Stimulated activated CD4-positive, alpha-beta T cell treated with anti-CD3 and anti-CD28 coated beads, TNF-alpha, amount 100 ng/mL, for 48 hours (primary cell): ENCODE measurements at places on chromosomes 5 and 9.

- no peak for DNase-seq
These were observed 128.2 kb downstream of the TMEM161B start for GRCh38 chr5:88140396-88140855.

- DNase-seq, result no peak
These were observed 526.3 kb downstream of the GABRG2 start for GRCh38 chr5:162593881-162594280.

DNA sequence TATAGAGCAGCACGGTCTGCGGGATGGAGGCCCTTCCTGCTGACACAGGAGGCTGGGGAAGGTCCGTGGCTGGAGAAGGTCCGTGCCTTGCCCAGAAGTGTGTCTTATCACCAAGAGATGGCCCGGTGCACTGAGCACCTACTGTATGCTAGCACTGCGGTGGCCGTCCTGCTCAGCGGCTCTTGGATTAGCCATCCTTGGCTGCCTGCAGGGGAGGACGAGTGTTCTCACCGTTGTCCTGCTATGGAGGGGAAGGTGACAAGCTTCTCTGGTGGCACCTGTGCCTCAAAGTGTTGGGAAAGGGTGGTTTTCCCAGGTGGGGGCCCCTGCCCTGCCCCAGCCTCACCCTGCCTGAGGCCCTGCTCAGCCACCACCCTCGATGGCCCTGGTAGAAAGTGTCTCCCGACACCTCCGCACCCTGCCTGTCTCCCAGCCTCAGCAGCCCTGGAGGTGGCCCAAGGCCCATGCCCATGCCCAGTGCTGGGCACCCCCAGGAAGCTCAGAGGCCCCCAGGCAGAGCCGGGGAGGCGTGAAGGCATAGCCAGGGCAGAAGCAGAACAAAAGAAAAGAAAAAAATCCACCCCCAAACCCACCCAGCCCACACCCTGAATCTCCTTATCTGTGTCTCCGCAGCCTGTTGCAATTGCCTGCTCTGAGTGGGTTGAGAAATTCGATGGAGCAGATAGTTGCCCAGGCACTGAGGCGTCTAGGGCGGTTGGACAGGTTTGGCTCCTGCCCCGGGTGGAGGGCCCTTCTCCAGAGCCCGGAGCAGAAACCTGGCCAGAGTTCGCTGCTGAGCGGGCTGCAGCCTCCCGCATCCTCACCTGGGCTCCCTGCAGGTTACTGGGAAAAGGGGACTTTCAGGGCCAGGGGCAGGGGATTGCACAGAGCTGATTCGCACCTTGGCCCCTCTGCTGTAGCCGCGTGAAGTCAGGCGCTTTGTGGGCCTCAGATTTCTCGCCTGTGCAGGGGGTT lies 30.5 kb downstream of the RXRA start:
- no peak for DNase-seq

GRCh38 chr5:180041301-180042274 lies 30.0 kb downstream of the RNF130 start:
- DNase-seq, result no peak

GRCh38 chr9:5839572-5839902 lies 6.6 kb upstream of the ERMP1 start:
- no peak for DNase-seq

DNA sequence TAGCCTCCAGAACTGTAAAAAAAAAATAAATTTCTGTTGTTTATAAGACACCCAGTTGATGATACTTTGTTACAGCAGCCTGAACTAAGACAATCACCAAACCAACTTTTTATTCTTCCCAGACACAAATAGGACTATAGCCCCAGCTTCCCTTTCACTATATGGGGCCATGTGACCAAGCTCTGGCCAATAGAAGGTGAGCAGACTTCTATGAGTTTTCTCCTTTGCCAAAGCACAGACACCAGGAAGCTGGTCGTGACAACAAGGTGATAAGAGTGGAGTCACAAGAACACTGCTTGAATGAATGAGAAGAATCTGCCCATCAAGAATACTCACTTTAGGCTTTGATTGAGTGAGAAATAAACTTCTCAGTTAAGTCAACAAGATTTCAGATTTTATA lies 217.7 kb downstream of the DEPDC1B start:
- DNase-seq, result no peak

DNA sequence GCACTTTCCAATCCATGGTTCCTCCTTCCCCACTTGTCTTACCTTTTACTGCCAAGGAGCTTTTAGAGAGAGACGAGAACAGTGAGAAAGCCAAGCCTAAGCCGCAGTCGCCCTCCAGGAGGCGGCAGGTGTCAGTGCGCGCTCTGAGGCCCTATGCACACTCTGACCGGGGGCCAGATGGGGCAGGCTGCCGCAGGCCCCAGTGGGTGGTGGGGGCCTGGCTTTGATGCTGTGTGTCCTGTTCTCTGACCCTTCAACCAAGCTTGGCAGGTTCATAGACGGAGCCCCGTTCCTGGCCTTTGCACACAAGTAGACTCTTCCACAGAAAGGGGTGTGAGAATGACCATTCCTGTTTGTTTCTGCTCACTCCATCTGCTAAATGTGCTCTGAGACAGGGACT lies 77.3 kb downstream of the WNK2 start:
- no peak for DNase-seq

- DNase-seq, result no peak
These were observed 210.2 kb downstream of the MEF2C start for GRCh38 chr5:88672644-88673252.

- DNase-seq, result no peak
These were observed 296.3 kb upstream of the NMUR2 start for GRCh38 chr5:152701305-152701949.

- no peak for DNase-seq
These were observed 4.1 kb downstream of the HACD4 start for GRCh38 chr9:21027295-21027694.

GRCh38 chr9:134204991-134205578 lies 40.7 kb upstream of the RNU6ATAC start:
- DNase-seq, result no peak

DNA sequence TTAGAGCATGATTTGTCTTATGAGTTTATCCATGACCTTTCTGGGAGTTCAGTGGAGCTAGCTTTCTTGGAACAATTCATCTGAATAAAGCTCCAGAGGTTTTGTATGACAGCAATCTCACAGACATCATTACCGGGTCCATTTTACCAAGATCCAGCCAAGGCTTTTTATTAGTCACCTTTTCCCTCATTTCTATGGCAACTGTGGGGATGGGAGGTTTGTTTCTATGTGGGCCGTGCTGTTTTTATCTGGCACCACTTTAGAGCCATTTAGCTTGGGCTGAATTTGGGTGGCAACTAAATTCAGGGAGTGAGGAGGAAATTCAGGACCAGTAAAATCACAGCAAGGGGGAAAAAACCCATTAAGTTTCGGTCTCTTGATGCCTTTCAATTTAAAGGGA lies 245.7 kb downstream of the NSG2 start:
- no peak for DNase-seq

DNA sequence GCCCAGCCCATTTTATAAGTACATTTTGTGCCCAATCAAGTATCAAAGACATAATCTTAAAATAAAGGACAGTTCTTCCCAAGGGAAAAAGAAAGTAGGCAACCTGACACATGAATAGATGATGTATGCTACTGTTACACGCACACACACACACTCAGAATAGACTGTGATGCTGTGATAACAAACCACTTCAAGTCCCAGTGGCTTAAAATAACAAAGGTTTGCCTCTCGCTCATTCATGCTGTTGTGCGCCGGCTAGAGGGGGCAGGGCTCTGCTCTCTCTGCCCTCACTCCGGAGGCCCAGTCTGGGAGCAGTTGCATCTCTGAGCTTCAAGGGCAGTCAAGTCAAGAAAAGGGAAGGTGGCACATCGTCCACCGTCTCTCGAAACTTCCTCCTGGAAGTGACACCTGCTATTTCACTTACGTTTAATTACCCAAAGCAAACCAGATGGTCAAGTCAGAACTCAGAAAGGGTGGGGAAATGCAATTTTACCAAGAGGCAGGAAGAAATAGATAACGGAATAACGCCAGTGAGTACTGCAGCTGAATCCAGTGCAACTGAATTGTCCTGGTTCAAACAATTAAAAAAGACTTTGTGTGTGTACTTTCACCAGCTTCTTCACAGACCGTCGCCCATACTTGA lies 43.3 kb downstream of the ANKRD33B start:
- DNase-seq, result no peak

DNA sequence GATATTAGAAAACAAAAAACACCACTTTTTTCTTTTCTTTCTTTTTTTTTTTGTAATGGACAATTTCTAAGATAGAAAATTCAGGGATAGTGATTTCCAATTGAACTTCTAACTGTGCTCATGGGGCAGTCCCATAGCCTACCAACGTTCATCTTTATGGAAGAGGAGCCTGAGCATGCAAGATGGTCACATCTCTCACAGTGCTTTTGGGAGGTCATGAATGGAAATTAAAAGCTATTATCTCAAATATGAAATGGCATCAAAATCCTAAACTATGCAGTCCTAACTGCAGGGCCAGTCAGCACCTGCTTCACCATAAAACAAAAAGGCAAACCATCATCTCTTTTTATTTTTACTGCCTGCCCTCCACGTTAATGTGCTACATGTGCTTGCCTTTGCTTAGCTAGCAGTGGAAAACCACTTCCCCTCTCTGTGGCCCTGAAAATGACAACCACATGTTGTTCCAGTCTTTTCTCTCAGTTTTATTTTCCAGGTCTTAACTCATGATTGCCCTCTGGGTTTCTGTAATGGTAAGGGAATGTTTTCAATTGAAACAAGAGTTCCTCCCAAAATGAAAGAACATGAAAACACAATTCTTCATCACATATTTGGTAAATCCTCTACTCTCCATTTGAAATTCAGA lies 16.7 kb downstream of the IFNB1 start:
- no peak for DNase-seq

- DNase-seq, result no peak
These were observed 443 bp downstream of the GABRB2 start for GRCh38 chr5:161546095-161546469.

DNA sequence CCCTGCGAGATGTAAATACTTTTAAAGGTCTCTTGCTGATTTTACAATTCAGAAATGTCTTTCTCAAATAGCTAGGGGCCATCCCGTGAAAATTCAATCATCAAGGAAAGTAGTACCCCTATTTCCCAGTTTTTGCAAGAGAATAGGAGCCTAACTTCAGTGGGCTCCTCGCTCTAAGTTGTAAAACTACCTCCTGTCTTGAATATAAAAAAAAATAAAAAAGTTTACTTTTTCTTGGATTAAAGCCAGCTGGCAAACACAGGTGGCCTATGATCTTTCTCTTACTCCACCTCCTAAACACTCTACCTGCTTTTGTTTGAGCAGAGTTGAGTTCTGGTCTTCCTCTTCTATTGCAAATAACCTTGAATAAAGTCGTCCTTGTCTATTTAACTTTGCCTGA lies 79.4 kb downstream of the SLCO4C1 start:
- no peak for DNase-seq

GRCh38 chr5:35789732-35790456 lies 66.8 kb upstream of the IL7R start:
- no peak for DNase-seq

- no peak for DNase-seq
These were observed 36.2 kb downstream of the VAV2 start for GRCh38 chr9:133955821-133956411.

GRCh38 chr9:76213751-76214150 lies 180.5 kb downstream of the RFK start:
- no peak for DNase-seq

DNA sequence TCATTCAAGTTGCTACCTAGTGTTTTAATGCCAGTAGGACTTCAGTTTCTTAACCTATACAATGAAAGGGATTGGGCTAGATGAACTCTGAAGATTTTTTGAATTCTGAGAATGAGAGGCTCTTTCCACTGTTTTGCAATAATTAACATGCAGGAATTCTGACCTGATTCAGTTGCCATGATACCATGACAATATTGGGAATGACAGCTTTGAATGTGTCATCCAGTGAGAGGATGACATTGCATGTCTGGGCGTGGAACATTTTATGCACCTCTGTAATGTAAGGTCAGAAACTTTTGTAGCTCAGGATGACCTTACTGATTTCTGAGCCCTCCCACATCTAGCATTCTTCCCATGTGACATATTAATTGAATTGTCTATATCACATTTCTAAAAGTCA lies 30.6 kb upstream of the SPINK5 start:
- DNase-seq, result no peak

GRCh38 chr5:69250593-69250992 lies 15.9 kb downstream of the CDK7 start:
- no peak for DNase-seq

DNA sequence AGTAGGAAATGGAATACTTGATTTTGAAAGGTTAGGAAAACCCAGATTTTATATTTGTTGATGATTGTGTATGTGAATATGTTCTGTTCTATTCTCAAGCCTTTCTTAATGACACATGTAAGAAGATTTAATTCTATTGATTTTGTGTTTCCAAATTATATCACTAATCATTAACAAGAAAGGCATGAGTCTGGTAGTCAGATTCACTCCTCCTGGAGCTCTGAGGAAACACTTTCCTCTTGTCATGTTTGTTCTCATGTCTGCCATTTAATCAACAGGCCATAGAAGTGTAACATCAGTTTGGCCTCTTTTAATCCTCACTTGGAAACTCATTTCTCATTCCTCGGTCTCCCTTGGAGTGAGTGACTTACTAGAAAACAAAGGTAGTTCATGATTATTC lies 40.6 kb upstream of the F2R start:
- DNase-seq, result no peak

GRCh38 chr9:20713172-20713571 lies 29.1 kb downstream of the FOCAD start:
- no peak for DNase-seq

- DNase-seq, result no peak
These were observed 57.8 kb upstream of the LHFPL2 start for GRCh38 chr5:78706381-78706780.
